Activated T-helper 17 cell treated with anti-CD3 and anti-CD28 coated beads, Interleukin-2, amount 50 U/mL, for 72 hours (primary cell): ENCODE measurements at places on chromosomes 12 and 14. TPM values are rescaled to one million over a fixed set of nuclear protein-coding genes. Genes with fewer than 3 reads are reported as not detected.

RALGAPA1 gene
- 32.8 TPM for total RNA-seq

- ATAC-seq, result no peak
Measured at GRCh38 chr12:65879878-65880277, 55.6 kb downstream of the HMGA2 start.

GRCh38 chr14:99707921-99708320 is 23.8 kb downstream of the CYP46A1 start:
- ATAC-seq, result no peak

- no peak for ATAC-seq
Measured at GRCh38 chr12:9902539-9903228, 21.4 kb downstream of the KLRF2 start.

DNA sequence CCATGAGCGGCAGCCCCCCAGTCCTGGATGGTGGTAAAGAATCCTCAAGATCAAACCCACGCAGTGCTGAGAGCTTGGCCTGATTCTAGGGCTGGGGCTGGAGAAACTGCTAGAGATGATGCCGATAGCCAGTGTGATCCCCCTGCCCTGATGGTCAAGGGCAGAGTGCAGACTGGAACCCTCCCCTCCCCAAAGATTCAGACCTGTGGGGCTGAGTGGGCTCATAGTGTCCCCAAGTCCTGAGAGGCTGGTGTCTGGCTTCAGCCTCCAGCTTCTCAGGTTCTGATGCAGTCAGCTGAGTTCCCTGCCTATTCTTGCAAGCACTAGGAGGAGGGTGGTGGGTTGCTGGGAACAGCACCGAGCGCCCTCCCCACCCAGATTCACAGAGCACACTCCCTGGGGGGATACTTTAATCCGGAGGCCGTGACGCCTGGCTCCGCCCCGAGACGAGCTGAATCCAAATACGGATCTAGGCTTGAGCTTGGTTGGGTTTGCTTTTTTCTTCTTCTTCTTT is 11.9 kb downstream of the RHOF start:
- ATAC-seq, result peak; percentile 1

- no peak for ATAC-seq
Measured at GRCh38 chr14:60643141-60643462, 6.2 kb downstream of the SIX1 start.

APOF gene
- total RNA-seq, result not detected

- peak; percentile 52 for ATAC-seq
Measured at GRCh38 chr12:113230315-113231234, 9.3 kb downstream of the TPCN1 start.

GRCh38 chr14:94366146-94366915 is 22.1 kb downstream of the SERPINA1 start:
- no peak for ATAC-seq

GRCh38 chr12:4807813-4808212 is 87.6 kb downstream of the GALNT8 start:
- no peak for ATAC-seq

- no peak for ATAC-seq
Measured at GRCh38 chr14:58082491-58083098, 69.4 kb downstream of the ARMH4 start.

- ATAC-seq, result no peak
Measured at GRCh38 chr14:31118892-31119291, 88.7 kb downstream of the HECTD1 start.

NYNRIN gene
- total RNA-seq, result 0.04 TPM

- peak; percentile 39 for ATAC-seq
Measured at GRCh38 chr14:91348845-91349465, 68.7 kb downstream of the CCDC88C start.

P2RX2 gene
- not detected for total RNA-seq

GRCh38 chr14:93137864-93138263 is 22.1 kb upstream of the ITPK1 start:
- no peak for ATAC-seq

GRCh38 chr12:109961201-109961600 is 35.0 kb downstream of the GIT2 start:
- no peak for ATAC-seq

DNA sequence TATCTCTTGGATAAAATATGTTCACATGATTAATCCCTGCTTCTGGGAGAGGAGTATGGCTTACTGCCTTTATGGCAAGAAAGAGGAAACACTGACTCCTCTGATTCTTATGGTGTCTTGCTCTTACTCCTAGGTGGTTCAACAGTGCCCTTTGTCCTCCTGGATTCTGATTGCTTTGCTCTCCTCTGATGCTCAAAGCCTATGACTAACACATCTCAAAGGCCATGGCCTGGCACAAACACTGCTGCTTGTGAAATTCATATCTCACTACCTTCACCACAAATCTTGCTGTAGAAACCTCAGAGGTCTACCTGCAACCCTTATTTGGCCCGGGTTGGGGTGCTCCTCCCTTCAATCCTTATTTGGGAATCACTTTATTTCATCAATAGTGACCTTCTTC is 217.2 kb downstream of the C12orf50 start:
- peak; percentile 21 for ATAC-seq

GRCh38 chr12:12755923-12756322 is 29.5 kb upstream of the APOLD1 start:
- no peak for ATAC-seq

DNA sequence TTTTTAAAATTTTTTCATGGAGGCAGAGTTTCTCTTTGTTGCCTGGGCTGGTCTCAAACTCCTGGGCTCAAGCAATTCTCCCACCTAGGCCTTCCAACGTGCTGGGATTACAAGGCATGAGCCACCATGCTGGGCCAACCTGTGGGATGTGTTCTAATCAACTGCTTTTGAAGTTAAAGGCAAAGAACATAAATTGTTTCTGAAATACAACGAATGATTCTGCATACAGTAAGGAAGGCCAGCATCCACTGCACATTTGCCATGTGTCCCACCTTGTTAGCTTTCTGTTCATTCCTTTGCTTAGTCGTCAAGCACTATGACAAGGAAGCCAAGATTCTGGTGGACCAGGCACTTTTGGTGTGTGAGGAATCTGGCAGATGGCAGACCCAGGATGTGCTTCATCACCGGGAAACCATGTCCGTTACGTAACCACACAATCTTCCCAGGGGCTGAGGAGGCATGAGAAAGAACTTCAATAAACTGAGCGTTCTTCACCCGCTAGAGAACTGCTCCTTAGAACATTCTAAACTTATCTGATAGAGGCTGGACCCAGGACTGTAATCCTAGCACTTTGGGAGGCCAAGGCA is 24.5 kb downstream of the MOK start:
- ATAC-seq, result no peak

DNA sequence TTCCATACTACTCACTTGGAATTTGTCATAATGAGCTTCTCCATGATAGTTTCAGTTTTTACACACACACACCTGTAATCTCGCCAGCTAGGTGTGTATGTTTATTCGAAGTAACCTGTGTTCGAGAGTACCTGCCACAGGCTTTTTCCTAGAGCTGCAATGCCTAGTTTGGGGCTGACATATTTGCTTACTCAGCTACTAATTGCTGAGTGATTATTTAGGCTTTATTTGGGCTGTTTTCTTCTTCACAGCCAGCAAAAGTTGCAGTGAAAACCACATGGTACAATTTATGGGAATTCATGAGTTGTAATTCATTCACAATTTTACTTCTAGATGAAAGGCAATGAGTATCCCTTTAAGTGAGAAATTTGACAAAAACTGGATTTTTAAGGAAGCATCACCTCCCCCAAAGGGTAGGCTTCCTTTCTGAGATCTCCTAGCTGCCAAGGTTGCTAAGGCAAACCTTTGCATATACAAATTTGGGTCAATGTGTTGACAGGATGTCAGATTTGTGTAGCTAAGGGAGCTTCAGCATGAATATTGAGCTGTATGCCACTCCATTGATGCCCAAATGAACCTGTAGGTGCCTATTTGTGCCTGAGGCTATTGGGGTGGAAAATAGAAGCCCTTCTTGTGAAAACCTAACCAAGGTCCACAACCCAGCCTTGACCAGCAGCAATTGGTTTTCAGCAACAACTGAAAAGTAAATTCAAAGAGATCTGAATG is 108.7 kb upstream of the OTX2 start:
- ATAC-seq, result no peak

- peak; percentile 23 for ATAC-seq
Measured at GRCh38 chr12:56193025-56193578, 3.8 kb upstream of the SMARCC2 start.

TAMALIN gene
- 3.5 TPM for total RNA-seq

DNA sequence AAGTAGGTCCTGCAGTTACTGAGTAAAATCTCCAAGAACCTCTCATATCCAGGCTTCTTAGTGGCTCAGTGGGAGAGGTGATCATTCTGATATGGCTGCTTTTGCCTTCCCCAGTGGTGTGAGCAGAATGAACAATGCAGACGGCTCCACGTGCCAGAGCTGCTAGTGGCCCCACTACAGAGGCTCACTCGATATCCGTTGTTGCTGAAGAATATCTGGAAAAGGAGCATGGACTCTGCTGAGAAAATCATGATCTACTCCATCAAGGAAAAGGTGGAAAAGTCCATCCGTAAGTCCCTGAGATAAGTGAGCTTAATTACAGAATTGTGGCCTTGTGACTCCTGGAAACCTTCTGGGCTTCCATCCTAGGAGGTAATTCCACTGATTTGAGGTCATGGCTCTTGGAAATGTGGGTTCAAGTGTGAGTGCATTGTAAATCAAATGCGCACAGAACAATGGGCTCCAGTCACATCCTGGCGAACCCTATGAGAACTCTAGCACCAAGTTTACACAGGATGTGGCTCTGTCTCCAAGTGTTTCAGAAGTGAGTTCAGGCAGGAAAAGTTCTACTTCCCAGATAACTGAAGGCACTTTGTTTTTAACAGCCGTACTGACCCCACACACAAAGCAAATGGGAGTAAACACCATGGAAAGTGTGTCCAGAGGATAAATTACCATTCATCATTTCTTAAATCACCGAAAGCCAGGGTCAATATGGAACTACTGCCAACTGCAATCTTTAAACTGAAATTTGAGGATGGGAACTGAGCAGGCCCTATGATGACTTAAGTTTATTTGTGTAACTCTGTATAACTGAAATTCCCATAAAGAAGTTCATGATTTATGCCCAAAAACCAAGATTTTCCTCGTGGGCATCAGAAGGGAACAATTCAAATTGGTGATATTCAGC is 51.4 kb downstream of the PLEKHG7 start:
- ATAC-seq, result no peak

- ATAC-seq, result peak; percentile 10
Measured at GRCh38 chr12:105330931-105331804, 677 bp downstream of the C12orf75 start.

DNA sequence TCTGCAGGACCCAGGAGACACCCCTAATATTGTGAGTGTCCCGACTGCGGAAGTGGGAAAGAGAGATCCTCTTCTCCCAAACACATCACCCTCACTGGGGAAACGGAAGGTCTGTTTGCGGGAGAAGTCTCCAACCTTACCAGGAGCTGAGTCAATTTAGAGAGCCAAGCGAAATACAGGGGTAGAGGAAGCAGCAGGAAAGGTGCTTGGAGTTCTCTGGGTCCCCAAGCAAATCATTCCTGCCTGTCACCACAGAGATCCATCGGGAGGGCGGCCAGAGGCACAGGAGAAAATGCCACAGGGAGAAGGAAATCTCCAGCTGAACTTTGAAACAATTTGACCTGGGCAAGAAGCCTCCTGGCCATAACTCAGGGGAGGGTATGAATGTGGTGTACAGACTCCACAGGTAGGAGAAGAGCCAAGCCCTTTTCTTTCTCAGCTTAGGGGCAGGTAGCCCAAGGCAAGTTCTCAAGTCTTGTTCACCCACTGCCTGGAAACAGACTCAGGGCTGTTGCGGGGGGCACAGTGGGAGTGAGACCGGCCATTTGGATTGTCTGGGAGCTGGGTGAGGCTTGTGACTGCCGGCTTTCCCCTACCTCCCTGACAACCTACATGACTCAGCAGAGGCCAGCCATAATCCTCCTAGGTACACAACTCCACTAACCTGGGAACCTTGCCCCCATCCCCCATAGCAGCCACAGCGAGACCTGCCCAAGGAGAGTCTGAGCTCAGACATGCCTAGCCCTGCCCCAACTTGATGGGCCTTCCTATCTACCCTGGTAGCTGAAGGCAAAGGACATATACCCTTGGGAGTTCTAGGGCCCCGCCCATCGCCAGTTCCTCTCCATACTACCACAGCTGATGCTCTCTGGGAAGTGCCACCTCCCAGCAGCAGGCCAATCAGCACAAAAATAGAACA is 211.9 kb upstream of the ARHGAP5 start:
- ATAC-seq, result no peak

DNA sequence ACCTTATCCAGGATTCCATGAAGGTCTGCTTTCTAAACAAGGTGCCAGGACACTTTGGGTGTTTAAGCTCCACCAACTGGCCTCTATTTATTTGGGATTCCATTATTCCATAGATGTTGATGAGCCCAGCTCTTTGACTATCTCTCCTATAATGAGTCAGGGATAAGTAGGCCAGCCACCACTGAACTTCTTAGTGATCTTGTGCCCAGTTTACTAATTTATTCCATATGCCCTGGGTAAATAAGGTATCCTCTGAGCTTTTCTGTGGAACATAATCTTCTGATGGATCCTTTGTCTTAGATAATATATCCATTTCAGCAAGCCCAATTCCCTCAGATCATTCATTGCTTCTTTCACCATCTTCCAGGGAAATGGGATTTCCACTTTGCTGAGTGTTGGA is 535.0 kb downstream of the FOXG1 start:
- ATAC-seq, result no peak

DNA sequence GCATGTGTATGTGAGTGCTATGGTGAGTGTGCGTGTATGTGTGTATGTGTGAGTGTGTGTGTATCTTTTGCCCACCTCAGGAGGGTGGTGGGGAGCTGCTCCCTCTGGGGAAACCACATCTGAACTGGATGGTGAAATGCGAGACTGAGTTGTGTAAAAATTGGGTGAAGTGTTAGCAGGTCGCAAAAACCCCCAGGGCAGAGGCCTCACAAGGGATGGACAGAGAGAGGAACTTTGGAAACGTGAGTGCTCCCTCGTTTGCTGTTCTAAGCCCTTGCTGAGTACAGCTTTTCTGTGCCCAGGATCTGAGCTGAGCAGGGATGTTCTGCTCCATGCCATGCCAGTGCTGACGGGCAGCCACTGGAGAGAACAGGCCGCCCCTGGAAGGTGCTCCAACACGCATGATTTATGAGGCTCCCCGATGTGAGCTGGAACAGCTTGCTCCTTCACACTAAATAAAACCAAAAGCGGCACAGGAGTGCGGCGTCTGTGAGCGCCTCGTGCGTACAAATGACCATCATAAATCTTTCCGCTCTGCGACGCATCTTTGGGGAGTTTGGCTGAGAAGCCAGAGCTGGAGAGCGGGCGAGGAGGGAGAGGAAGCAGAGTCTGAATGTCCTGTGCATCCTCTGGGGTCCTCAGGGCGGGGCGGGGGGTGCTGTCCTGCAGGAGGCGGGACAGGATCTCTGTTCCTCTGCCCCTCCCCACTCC is 14.1 kb upstream of the GALNT9 start:
- no peak for ATAC-seq

SRRM4 gene
- not detected for total RNA-seq

DNA sequence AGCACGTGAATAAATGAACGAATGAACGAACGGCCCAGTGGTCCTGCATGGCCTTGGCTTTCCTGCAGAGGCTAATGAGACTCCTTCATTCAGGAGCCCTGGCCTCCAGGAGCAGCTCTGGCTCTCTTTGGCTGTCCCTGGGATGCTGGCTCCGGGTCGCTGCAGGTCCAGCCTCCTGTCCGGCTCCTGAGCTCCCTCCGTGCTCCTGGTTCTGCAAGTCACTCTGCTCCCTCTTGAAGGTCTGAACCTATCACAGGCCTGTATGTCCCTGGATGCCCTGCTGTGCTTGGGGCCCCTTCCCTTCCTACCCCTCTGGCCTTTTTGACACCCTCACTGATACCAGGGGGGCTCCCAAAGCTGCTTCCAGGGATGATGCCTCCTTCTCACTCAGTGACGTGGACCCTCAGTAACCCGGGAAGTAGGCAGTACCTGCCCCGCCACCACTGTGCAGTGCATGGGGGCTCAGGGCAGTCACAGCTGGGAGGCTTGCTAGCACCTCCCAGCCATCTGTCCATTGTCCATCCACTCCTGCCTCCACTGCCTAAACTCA is 133.7 kb upstream of the C14orf180 start:
- no peak for ATAC-seq
